ENCODE measurements at places on chromosomes 3 and 15.

- no peak for DNase-seq
Observed at GRCh38 chr15:69126054-69126469, 34.4 kb upstream of the GLCE start.

- no peak for DNase-seq
Observed at GRCh38 chr15:88627463-88627862, 6.3 kb downstream of the AEN start.

DNA sequence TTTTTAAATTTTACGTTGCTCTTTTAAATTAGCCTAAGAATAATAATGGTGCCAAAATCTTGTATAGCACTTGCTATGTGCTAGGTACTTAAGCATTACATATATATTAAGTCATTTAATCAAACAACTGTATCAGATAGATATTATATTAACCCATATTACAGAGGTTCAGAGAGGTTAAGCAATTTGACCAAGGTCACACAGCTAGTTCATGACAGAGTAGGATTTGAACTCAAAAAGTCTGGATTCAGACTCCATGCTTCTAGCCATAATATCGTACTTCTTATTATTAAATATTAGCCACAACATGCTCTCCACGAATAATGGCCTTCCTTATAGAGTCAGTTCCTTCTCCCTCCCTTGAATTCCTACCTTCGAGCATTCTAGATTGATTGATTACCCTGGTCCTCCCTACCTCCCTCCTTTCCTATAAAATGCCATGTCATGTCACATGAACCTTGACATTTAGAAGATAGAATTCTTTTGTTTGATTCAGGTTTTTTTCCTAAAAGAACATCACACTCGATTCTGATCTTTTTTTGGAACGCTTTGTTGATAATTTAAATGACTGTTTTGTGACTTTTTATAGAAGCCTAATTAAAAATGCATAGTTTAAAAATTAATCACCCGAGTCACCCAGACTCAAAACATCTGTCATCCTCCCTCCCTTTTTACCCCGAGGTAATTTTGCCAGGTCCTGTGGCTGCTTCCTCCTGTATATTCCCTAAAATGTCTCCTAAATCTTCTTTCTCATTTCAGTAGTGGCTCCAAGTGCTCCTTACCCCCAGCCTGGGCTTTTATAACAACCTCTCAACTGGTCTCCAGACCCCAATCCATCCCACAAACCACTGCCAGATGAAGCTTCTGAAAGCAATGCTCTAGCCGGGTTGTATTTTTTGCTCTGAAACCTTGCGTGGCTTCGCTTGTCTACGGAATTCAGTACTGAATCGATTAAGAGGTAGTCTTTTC lies 8.5 kb upstream of the PSMD6 start:
- DNase-seq: no peak

GRCh38 chr3:13863382-13863952 lies 16.4 kb downstream of the WNT7A start:
- DNase-seq: no peak

DNA sequence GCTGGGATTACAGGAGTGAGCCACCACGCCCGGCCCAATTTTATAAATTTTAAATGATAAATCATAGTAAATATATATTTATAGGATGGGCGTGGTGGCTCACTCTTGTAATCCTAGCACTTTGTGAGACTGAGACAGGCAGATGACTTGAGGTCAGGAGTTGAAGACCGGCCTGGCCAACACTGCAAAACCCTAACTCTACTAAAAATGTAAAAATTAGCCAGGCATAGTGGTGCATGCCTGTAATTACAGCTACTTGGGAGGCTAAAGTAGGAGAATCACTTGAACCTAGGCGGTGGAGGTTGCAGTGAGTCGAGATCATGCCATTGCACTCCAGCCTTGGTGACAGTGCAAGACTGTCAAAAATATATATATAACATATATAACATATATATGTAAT lies 26.4 kb downstream of the MFN1 start:
- DNase-seq: no peak

DNA sequence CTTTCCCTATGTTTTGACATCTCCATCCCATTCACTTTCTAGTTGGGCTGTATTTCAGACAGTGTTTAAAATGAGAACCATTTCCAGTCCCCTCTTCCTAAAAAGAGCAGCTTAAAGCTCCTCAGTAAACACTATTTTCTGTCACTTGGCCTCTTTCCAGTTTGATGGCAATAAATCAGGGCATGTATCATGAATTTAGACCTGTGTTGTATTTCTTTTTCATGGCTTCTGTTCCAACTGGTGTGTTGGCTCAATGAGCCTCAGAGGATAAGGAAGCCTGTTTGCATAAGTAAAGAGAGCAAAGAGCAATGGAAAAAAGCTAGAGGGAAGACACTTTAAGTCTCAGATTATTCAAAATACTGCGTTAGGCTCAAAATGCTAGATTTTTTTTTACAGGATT lies 7.2 kb downstream of the CCDC80 start:
- DNase-seq: no peak

DNA sequence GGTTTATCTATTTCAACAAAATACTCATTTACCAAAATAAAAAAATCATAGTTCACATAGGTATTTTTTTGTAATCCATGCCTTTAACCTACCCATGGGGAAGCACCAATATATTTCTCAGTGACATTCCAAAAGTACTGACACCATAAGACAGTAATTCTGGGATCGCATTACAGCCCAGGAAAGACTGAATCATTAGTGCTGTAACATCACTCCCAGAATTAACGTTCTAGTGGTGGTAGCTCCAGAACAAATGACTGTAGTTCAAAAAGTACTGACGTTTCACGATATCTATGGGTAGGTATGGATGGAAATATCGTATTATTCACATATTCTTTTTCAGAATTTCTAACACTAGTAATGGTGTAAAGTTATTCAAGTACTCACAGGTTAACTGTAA lies 54.3 kb upstream of the NEK10 start:
- peak; percentile 3 for DNase-seq

DNA sequence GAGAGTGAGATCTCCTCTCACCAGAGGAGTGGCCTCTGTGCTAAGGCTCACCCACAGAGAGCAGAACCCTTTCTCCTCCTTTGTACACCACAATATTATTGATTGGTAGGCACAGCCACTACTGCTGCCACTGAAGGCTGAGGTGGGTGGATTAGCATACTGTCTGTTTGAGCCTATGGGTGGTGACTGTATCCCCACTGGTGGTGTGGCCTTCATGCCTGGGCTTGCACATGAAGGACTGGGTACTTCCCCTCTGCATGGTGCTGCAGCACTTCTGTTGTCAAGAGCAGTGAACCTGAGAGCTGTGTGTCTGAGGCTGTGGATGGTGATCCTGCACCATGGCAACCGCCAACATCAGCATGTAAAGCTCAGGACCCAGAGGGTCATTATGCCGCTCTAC lies 35.7 kb upstream of the NECTIN3 start:
- no peak for DNase-seq

GRCh38 chr15:96106628-96107027 lies 223.9 kb upstream of the NR2F2 start:
- DNase-seq: no peak

- no peak for DNase-seq
Observed at GRCh38 chr15:96200357-96200967, 130.0 kb upstream of the NR2F2 start.

DNA sequence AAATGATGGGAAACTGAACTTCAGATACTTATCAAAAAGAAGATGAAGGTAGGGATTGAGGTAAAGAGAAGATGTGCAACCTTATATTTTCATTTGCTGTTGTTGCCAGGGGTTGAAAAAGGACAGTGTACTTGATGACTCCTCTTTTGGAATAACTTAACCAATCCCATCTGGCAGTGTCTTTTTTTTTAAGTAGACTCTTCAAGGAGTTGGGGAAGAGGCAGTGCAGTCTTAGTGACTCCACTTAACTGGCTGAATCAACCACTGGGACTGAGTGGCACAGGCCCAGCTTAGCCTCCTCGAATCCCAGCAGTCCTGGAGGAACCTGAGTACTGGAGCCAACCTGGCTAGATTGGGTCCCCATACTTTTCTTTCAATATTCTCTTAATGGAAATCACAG lies 27.3 kb upstream of the FILIP1L start:
- no peak for DNase-seq

DNA sequence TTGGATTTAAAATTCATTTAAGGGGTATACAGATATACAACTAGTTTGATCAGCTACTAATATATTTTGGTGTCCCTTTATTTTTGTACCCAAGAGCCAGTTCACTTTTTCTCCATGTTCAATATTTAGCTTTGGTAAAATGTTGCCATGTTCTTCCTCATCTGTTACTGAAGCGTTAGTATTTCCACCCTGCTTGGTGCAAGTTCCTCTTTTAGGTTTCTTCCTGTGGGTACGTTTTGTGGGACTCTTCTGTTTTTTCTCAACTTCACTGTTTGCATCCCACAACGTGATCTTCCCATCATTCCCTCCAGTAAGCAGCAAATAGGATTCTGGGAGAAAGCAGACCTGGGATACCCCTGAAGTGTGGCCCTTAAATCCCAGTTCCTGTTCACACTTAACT lies 14.1 kb downstream of the WDR53 start:
- DNase-seq: no peak

GRCh38 chr3:32934150-32934742 lies 17.2 kb upstream of the CCR4 start:
- peak; percentile 24 for DNase-seq

GRCh38 chr3:27628026-27628750 lies 93.9 kb downstream of the EOMES start:
- DNase-seq: no peak

- DNase-seq: no peak
Observed at GRCh38 chr15:40234783-40235182, 4.1 kb upstream of the PAK6 start.

GRCh38 chr15:79341396-79341795 lies 30.5 kb downstream of the TMED3 start:
- no peak for DNase-seq
